HL-60 (cell line): ENCODE measurements at places on chromosomes 3 and 15.
A peak's percentile ranks its signal among the peaks of the same experiment; 100 is the strongest.

GRCh38 chr15:63221346-63221745, 31.9 kb downstream of the RAB8B start:
- no peak for DNase-seq

DNA sequence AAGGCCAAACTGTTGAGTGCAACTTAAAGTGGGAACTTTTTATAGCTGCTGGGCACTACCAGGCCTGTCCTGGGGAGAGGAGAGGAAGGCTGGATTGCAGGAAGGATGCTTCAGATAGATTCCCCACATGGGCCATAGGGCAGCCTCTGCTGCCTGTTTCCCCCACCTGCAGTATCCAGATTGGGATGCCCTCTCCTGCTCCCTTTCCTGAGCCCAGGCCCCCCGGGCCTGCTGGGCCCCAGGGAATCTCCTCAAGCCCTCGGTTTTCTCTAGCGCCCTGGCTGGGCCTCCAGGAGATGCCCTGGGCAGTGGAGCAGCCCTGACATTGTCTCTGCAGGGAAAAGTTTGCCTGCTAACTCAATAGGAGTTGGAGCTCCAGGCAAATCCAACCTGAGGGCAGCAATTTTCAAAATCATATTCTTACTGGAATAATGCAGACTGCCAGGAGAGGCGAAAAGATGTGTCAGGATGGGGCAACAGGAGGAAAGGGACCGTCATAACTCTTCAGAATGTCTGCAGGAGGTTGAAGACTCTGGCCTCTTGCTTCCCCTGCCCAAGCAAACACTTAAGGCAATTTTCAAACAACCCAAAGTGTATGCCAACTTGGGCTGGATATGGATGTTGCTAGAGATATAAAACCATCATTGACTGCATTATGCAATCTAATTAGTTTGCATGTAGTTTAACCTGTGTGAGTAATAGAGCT, 4.4 kb downstream of the NR2F2 start:
- DNase-seq = no peak

GRCh38 chr15:65980824-65981456, 111.6 kb downstream of the RAB11A start:
- peak; percentile 27 for DNase-seq

DNA sequence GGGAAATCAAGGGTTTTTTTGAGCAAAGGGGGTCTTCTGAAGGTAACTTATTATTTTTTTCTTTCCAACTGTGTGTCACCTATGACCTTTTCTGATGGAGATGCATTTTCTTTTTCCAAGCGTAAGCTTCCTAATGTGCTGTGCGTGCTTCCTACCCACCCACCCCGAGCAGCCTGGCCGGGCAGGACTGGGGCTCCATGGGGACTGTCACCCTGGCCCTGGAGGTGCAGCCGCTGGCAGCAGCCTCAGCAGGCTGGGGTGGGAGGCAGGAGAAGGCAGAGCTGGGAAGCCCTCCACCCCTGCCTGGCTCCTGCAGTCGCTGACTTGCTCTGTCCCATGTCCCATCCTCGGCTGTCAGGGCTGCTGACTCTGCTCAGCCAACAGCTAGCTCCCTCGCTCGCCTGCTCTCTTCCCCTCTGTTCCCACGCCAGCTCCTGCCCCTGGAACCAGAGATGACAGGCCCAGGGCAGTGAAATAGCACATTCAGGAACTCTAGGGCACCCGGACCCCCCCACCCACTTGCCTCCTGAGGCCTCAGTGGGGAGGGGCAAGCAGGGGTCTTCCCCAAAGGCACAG, 21.4 kb downstream of the IDH2 start:
- DNase-seq = no peak

DNA sequence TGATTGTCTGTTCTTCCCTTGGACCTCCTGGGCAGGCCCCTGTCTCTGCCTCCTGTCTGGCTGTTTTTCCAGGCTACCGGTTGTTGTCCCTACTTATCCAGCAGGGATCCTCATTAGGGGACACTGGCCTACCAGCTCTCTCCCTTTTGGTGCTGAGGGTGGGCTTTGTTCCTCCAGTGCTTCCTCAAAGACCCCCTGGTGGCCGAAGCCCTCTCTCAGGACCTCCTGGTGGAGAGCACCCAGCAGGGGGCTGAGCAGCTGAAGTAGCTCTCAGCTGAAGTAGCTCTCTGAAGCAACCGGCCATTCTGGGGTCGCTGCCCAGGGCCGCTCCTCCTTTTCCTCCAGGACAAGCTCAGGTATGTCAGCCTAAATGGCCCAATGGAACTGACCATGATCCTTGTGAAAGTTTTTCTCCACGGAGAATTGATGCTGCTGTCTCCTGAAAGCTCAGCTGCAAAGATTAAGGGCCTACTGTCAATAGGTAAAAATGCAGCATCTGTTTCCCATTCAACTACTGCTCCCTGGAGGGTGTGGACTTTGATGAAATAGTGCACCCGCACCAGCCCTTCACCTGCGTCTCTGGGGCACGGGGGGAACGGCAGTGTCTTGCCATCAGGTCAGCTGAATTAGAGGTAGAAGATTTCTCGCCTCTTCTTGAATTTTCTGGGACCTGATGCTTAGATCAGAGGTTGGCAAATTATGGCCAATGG, 27.6 kb downstream of the ARNT2 start:
- no peak for DNase-seq

DNA sequence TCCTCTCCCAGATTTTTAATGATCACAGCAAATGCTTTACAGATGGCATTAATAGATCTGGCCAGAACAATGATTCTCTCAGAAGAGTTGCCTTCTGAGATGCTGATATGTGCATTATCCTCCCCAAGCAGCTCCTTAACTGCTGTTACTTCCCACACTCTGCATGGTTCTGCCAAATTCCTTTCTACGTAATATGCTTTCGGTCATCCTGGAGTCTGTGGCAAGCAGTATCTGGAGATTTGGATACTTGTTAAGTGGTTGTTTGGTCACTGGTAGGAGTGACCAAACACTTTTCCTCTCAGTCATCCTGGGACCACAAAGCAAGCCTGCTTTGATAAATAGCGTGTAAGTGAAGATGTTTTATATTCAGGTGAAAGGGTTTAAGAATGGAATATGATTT, 71.1 kb upstream of the CCNL1 start:
- no peak for DNase-seq

DNA sequence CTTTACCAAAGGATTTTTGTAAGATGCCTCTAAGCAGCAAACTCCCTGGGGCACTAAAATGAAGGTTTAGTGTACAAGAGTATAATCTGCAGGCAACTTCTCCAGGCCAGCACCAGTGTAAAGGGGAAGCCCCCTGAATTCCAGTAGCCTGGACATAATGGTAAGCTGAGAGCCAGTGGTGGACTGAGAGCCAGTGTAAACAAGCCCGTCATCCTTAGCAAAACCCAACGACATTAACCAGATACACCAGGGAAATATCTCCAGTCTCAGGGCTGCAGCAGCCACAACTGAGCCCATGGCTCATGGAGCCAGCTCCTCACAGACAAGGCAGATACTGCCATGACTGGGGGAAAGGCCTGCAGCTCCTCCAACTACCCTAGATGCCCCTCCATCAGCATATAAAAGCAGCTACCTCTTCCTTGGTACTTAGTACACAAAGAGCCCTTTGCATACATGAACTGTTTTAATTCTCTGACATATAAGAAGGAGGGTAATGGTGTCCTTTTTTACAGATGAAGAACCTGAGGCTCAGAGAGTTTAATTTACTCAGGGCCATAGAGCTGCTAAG, 21.7 kb downstream of the PARP16 start:
- no peak for DNase-seq

DNA sequence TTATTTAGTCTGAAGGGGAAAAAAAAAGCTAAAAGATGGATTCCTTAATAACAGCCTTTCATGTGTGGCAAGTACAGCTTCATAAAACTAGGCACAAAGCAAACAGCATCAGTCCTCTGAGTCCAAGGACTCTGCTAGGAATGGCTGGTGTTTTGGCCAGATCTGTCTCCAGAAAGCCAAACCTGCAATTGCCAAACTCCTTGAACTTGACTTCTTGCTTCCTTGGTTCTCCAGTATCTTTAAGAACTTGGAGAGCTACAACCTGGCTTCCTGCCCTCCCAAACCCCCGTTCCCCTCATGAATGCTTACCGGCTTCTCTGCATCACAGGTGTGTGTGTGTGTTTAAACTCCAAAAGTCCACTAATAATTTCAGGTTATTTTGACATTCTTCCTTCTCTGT, 1.6 kb upstream of the PLOD2 start:
- no peak for DNase-seq

DNA sequence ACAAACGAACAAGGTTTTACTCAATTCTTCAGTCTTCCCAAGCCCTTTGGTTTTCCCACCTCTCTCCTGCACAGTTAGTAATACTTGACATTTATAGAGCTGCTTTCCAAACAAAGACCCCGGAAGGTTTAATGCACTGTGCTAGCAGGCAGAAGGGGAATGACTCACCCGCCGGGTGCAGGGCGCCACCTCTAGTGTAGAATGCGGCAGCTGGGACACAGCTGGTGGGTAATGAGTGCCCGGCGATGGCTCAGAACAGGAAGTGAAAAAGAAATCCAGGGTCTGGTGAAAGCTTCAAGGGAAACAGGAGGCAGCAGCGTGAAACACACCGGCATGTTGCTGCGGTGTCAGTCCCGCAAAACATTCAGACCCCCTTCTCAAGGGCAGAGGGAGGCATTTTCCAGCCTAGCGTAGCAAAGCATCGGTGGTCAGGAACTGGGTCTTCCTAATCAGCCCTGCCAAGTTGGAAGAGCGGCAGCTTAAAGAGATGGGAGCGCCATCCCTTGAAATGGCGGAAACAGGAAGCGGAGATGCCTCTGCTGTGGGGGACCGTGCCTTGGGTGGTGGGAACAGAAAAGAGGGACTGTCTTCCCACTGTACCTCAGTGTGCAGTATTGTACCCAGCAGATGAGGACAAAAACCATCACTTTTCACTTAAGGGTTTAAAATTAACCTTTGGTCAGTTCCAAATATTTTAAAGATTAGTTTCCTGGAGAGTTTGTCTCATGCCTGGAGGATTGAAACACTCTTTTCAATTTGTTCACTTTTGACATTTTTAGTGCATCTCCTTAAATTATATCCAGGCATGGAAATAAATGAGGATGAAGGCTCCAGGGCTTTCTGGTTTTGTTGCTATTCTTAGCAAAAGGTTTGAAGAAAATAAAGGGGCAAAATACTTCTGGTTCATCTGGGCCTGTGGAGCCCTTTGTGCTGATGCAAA, 160.7 kb upstream of the MCTP2 start:
- peak; percentile 9 for DNase-seq

GRCh38 chr15:68047826-68048225, 6.3 kb upstream of the PIAS1 start:
- no peak for DNase-seq

GRCh38 chr3:31919528-31919927, 61.5 kb downstream of the OSBPL10 start:
- DNase-seq = no peak

DNA sequence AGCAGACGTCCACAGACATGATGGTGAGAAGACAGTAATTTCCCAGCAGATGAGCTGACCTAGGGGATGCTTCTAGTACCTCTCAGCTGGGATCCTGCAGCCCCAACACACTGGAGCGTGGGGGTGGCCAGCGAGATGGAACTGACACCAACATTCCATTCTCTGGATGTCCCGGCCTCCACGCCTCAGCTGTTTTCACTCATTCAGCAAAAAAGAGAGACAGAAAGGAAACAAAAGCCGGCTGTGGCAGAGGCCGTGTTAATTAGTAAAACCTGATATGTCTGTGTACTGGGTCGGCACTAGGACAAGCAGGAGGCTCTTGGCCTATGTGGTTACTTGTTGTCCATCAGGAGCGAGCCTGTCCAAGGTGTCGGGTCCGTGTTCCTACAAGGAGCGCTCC, 82.6 kb upstream of the MYZAP start:
- no peak for DNase-seq

GRCh38 chr3:183287301-183287971, 34.4 kb downstream of the B3GNT5 start:
- DNase-seq = no peak

DNA sequence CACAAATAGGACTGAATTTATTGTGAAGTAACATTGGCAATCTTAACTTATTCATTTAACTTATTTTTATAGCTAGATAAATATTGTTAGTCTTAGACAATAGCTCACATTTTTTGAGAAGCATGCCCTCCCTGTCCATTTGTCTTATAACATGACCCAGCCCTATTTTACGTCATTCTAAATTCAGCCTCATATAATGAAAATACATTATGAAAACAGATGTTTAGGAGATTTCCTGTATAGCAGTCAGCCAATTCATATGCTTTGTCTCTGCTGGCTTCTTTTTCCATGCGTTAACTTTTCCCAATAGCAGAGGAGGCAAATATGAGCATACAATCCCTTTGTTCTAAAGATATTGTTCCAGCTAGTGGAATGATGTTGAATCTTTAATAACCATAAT, 29.3 kb downstream of the CD200 start:
- DNase-seq = no peak

GRCh38 chr15:31528846-31529245, 202.2 kb downstream of the KLF13 start:
- DNase-seq = no peak

GRCh38 chr3:174710612-174711011, 148.5 kb upstream of the NAALADL2 start:
- DNase-seq = no peak

- no peak for DNase-seq
Measured at GRCh38 chr15:70823196-70823595, 30.8 kb downstream of the LARP6 start.

GRCh38 chr3:108036984-108037741, 53.7 kb downstream of the CD47 start:
- no peak for DNase-seq

DNA sequence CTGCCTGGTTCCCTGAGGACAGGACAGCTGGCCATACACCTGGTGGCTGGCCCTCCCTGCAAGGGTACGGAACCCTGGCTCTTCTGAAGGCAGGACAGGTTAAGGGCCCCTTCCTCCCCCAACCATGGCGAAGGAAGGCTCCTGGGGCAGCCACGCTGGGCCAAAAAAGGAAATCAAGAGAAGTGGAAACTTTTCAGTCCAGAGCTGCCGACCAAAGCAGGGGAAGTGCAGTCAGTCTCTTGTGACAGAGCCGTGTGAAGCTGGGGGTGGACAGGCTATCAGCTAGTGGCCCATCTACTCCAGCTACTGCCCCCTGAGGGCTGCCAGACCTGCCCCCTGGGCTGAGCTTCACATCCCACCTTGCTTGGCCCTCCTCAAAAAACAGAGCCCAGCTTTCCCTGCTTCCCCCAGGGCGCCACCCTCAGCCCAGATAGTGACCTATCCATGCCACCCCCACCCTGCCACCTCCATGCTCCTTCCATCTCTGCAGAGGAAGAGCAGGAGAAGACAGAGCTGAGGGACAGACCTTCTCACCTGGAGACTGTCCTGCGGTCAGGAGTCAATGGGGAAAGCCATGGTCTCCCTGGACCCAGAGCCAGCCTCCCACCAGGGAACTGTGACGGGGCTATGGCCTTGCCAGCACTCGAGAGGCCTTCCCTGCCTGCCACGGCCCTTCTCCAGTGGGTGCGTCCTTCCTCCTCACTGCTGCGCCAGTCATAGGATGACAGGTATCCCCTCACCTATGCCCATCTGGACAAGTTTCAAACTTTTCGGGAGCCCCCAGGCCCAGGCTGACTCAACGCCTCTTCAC, 4.6 kb downstream of the SEMA7A start:
- peak; percentile 57 for DNase-seq

DNA sequence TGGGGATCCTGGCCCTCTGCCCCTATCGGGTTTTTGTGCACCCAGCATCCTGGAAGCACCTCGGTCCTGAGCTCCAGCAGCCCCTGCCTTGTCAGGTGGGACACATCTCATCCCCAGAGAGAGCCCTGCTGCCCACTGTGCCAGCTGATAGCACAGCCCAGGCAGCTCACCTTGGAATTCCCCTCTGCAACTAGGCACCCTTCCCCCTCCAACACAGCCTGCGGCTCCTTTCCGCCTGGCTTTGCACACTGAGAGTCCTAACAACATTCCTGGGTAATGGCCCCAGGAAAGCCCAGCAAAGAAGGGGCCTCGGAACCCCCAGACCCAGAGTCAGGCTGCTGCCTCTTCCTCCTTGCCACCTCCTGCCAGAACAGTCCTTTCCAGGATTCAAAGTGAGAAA, 5.9 kb downstream of the HCN4 start:
- DNase-seq = no peak
